ENCODE measurements at places on chromosomes 12 and 14.

- DNase-seq: no peak
These were observed 767.3 kb upstream of the TBX3 start for GRCh38 chr12:115451151-115451779.

- no peak for DNase-seq
These were observed 31.8 kb downstream of the PPM1H start for GRCh38 chr12:62903151-62903550.

DNA sequence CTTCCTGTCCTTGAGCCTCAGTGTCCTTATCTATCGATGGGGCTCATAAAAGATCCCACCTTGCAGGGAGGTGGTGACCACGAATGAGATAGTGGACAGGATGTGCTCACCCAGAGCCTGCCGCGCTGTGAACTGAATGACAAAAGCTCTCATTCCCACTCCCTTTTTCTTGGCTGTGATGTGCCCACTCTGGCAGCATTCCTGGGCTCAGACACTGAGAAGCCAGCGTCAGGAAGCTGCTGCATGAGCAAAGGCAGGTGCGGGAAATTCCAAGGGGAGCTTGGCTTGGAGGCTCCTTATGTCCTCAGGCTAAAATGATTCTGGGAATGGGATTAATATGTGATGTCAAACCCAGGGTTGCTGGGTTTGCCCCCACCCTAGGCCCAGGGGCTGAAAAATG is 61.6 kb downstream of the EFCAB11 start:
- no peak for DNase-seq

DNA sequence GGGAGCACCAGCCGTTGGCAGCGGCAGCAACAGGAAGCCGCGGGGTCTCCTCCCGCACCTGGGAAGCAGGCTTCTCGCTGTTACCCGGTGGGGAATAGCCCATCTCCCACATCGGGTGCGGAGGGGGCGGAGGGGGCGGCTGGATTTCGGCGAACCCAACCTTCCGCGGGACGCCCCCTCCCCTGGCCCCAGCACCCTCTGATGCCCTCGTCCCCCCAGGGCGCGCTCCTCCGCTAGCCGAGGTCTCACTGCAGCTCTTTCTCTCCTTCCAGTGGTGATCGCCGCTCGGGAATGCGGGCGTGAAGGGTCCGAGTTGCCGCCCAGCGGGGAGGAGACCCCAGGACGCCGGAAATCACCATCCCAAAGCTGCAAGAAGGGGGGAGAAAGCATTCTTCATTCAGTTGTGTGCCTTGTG is 303 bp downstream of the SAMD4A start:
- DNase-seq: no peak

GRCh38 chr12:116697305-116697704 is 40.6 kb downstream of the SPRING1 start:
- DNase-seq: peak; percentile 44

- no peak for DNase-seq
These were observed 484 bp downstream of the RIC8B start for GRCh38 chr12:106774808-106775524.

GRCh38 chr12:109513977-109514376 is 36.5 kb downstream of the UBE3B start:
- no peak for DNase-seq

- no peak for DNase-seq
These were observed 174.7 kb downstream of the SLC2A13 start for GRCh38 chr12:39931231-39931630.

- DNase-seq: no peak
These were observed 886.7 kb downstream of the NRXN3 start for GRCh38 chr14:79056879-79057278.

All from D721Med (cell line).